Activated CD8-positive, alpha-beta T cell treated with anti-CD3 and anti-CD28 coated beads, Interleukin-2, amount 10 ng/mL, durations not matched to agents 7 days and 5 days (primary cell): ENCODE measurements at places on chromosomes 16 and 17.

DNA sequence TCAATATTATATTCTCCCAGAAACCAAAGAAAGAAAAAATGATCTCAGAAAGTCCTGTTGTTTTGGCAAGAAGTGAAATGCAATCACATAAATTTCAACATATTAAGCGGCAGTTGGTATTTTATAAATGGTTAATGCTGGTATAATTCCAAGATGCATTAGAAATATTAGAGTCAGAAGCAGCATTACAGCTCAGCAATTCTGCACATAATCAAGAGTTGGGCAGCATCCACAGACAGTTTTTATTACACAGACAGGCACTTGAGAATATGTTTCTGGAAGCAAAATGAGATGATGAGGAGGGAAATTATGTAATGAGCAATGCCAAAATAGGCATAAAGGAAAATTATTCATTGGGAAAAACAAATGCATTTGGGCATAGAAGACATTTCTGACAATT lies 148.1 kb downstream of the KCNJ2 start:
- no peak for DNase-seq

- no peak for DNase-seq
Observed at GRCh38 chr17:81207610-81208581, 14.9 kb downstream of the CEP131 start.

DNA sequence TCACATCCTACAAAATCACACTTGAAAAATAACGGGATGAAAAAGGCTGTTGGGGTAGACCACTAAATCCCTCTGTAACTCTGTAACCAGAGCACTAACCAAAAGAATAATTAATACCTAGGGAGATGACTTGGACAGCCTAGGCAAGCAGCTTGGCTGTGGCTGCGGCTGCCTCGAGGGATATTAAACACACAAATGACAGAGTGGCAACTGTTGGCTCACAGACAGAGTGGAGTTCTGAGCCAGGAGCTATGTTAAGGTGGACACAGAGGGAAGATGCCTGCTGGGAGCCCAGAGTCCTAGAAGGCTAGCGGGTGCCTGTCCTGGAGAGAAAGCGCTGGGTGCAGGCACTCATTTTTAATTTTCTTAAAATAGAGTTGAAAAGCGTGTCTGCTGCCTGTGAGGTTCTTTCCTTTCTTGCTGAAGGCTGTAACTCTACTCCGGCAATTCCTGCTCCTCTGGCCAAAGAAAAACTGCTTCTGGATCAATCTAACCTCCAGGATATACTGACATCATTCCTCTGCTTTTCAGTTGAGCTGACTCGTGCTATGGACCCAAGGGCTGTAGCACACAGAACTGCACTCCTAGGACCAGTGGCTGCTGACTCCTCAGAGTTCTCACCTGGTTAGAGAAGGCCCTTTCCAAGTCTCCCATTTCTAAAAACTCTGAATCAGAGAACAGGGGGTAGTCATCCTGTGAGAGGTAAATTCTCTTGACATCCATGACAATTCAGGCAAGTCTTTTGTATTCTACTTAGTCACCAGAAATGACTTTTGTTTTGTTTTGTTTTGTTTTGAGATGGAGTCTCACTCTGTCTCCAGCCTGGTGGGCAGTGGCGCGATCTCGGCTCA lies 147.9 kb downstream of the STX8 start:
- DNase-seq: no peak

DNA sequence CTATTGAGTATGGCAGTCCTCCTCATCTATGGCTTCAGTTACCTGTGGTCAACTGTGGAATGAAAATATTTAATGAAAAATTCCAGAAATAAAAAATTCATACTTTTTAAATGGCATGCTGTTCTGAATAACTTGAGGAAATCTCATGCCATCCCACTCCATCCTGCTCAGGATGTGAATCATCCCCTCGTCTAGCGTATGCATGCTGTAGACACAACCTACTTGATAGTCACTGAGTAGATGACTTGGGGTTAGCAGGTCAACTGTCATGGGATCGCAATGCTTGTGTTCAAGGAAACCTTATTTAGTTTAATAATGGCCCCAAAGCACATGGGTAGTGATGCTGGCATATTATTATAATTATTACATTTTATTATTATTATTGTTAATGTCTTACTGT lies 4.8 kb upstream of the VAC14 start:
- no peak for DNase-seq

- DNase-seq: no peak
Observed at GRCh38 chr17:71760062-71760720, 360.6 kb upstream of the SOX9 start.

- no peak for DNase-seq
Observed at GRCh38 chr16:82152196-82152595, 17.8 kb downstream of the MPHOSPH6 start.

DNA sequence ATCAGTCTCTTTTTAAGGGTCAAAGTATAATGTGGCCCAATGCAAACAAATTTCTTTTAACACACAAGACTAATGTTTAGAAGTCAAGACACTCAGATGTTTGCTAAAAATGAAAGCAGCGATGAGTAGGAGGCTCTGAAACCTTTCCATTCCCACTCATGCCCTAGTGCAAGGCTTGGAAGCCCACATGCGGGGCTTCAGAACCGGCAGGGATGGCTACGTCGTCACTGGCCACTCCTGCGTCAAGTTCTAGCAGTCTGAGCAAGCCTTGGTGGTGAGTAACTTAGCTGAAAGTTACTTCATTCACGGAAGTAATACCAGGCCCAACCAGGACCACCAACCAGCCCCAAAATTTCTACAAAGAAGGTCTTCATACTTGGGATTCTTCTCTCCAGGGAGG lies 14.8 kb upstream of the TMED6 start:
- no peak for DNase-seq

DNA sequence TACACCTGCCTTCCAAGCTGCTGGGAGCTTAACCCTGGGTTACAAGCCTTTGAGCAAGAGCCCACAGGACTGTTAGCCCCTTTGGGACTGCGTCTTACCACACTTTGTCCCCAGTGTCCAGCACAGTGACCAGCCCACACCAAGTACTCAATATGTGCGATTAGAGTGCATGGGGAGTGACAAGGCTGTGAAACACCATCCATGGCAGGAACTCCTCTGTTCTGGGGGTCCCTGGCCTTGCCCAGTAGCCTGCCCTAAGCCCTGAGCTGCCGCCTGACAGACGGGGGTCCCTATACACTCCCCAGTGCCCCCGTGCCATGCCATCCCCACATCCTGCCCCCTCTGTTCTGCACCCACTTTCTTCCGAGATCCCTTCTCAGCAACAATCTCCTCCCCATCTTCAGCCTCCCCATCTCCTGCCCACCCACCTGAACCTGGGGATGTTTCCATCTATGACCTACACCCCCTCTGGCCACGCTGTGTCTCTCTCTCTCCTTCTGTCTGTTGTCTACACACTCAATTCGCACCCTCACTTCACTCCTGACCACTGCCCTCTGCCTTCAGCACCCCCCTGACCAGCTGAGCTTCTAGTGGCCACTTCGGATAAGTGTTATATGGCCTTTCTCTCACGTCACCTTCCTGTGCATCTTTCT lies 112.9 kb upstream of the SMURF2 start:
- DNase-seq: no peak

- no peak for DNase-seq
Observed at GRCh38 chr17:69018687-69019086, 42.0 kb downstream of the ABCA9 start.

- DNase-seq: no peak
Observed at GRCh38 chr17:57046749-57047148, 38.3 kb upstream of the AKAP1 start.

DNA sequence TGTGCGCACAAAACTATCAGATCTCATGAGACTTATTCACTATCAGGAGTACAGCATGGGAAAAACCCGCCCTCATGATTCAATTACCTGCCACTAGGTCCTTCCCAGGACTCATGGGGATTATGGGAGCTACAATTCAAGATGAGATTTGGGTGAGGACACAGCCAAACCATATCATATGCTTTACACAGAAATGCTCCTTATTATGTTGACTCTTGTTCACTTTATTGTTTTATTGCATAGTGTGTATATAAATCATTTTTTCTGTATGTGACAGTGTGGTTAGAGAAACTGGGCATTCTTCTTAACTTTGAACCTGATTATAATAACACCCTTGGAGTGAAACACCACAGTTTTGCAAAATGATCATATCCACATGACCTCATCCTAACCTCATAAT lies 212.8 kb upstream of the TNRC6C start:
- DNase-seq: no peak

DNA sequence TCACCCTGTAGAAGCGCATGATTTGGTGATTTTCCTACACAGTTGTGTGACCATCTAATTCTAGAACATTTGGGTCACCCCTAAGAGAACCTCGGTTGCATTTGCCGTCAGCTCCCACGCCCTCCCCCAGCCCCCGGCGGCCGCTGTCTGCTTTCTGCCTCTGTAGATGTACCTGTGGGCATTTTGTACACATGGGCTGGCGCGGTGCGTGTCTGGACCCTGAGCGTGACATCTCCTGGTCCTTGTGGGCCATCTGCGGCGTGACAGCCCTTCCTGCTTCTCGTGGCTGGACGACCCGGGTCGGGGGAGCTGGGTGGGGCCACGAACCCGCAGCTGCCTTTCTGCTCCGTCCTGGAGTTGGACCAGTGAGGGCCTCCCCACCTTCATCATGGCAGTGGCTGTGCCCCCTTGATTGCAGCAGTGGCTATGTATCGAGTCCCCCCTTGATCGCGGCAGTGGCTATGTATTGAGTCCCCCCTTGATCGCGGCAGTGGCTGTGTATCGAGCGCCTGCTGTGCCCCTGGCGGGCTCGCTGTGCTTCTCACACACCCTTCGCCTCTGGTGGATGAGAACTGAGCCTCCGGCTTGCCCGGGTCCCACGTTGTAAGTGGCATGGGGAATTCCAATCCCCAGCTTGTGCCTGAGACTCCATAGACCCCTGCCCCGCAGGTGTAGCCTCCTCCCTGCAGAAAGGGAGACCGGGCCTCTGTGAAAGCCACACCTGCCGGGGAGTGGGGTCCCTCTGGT lies 24.1 kb downstream of the GSE1 start:
- no peak for DNase-seq

DNA sequence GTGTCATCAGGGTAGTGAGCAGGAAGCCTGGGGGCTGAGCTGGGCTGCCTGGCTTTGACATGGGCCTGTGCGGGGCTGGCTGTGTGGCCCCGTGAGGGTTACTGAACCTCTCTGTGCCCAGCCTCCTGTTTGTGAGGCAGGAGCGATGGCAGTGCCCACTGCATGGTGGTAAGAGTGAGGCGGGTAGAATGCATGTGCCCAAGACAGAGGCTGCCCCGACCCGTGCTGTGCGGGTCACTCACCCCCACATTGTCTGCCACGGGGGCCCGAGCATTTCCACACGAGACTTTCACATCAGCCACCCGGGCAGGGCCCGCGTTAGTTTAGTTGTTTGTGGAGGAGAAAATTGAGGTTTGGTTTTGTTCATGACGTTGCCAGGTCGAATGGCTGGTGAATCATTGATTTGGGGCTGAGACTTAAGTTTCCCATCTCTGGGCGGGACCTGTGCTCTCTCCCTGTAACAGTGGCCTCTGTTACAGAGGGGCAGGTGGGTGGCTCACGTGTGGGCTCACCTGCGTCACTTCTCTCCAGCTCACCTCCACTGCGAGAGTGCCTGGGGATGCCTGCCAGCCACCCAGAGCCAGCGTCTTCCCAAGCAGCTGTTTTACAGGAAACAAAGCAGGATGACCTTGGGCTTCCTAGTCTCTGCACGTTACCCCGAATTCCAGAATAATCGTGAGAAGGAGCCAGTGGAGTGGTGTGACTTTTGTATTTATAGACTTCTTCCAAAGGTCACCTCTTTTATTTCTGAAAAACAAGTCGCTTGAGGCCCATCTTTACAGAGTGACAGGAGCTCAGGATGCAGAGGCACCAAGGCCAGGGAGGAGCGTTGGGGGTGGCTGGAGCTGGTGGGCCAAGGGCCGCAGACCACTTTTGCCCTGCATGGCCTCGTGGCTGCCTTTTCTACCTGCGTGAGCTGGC lies 150.6 kb downstream of the RPTOR start:
- DNase-seq: no peak

- DNase-seq: no peak
Observed at GRCh38 chr16:87127061-87127765, 190.0 kb downstream of the C16orf95 start.

- DNase-seq: no peak
Observed at GRCh38 chr17:37147301-37147812, 198.6 kb downstream of the AATF start.

DNA sequence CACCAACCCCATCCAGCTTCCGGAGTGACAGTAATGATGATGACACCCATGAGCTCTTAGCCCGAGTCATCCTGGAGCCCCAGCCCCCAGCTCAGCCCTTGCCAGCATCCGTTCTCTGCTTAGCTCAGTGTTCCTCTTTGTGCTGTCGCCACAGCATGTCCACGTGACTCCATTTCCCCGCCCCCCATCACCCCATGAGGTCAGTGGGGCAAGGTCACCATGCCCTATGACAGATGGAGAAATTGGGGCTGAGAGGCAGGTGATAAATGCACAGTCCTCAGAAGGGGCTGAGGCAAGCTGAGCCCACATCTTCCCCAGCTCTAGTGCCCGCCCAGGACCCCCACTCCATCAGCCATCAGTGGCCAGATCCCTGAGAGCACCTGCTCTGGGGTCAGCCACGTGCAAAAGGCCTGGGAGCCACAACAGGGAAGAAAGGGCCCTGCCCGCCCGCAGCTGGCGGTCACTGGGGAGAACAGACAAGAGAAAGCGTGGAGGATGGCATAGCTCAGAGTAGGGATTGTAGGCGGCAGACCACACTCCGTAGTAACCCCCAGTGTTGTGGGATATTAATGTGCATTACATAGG lies 17.1 kb downstream of the ITGB4 start:
- DNase-seq: peak; percentile 72

GRCh38 chr16:88585269-88585668 lies 15.1 kb downstream of the ZC3H18 start:
- no peak for DNase-seq

GRCh38 chr17:78108726-78109488 lies 19.6 kb downstream of the TMC6 start:
- no peak for DNase-seq

DNA sequence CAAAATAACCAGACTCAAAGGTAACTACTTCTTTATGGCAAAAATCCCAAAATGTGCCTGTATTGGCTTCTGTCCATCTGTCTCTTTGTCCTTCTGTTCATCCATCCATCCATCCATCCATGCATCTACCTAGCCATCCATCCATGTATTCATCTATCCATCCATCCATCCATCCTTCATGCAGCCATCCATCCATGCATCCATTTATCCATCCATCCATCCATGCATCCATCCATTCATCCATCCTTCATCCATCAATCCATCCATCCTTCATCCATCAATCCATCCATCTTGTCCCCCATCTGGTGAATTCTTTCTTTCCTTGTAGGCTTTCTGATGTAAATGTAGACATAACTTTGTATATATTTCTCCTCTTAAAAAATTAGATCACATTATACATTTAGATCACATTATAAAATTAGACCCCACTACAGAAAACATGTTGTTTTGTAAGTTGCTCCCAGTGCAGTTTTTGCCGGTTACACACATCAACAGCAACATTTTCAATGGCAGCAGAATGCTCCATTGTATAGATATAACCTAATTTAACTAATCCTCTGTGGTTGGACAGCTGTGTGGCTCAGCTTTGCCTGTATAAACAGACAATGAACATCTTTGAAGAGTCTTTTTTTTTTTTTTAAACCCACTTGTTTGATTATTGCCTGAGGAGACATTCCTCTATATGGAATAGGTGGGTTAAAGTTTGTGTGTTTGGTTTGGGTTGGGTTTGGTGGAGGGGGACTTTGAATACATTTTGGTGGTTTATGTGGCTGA lies 72.0 kb downstream of the MSI2 start:
- no peak for DNase-seq

- DNase-seq: peak; percentile 13
Observed at GRCh38 chr17:83189044-83190003, 109.9 kb downstream of the METRNL start.

- no peak for DNase-seq
Observed at GRCh38 chr17:69093279-69093789, 32.6 kb upstream of the ABCA9 start.

- no peak for DNase-seq
Observed at GRCh38 chr17:50686494-50687199, 21.1 kb downstream of the ANKRD40 start.
